Activated naive CD4-positive, alpha-beta T cell (primary cell): ENCODE measurements at places on chromosomes 2 and 18.

DNA sequence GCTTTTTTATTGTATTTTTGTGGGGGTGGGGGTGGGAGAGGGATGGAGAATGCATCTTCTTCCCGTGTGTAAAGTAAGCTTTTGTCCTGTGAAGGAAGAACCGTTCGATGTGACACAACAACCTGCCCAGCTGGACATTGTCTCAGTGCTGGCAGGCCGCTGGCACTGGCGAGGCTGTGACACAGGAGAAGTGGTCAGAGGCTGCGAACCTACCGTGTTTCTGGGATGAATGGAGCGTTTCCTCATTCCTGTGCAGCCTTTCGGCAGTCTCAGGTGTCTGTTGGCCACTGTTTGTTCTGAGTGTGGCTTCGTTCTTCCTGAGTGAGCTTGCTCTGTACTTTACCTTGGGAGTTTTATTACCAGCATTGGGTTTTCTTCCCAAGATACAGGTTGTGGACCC, 8.0 kb downstream of the RAMP1 start:
- DNase-seq, result no peak

- DNase-seq, result no peak
Observed at GRCh38 chr18:693466-694187, 18.8 kb downstream of the ENOSF1 start.

DNA sequence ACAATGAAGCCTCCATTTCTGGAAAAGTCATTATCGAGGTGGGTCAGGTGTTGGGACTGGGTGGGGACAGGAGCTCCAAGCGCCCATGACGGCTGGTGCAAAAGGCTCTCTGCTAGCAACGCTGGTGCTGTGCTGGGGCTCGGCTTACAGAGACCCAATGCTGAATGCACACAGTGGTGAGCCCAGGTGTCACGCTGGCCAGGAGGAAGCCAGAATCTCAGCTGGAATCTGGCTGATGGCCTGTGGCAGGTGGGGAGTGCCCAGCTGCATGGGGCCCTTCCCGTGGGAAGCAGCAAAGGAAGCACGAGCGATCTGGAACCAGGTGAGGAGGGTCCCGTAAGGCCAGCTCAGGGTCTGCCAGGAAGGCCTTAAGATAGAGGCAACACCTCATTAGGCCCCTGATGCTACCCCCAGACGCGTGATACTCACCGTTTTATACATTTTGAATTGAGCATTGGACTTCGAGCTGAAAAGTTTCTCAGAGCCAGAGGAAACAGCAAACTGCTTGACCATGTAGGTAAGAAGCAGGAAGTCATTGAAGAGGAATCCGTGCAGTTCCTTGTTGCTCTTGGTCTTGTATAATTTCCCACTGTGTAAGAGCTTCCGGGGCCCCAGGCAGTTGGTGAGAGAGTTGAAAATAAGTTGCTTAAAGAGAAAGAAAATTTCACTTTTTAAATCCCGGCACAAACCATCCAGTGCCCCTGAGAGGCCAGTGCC, 34.7 kb downstream of the FAM228A start:
- no peak for DNase-seq

- no peak for DNase-seq
Observed at GRCh38 chr18:47881752-47882455, 48.6 kb downstream of the SMAD2 start.

- no peak for DNase-seq
Observed at GRCh38 chr2:130162968-130163367, 18.1 kb upstream of the CCDC74B start.

- DNase-seq, result no peak
Observed at GRCh38 chr2:32741575-32741974, 113.7 kb downstream of the TTC27 start.

GRCh38 chr2:234427081-234428061, 69.5 kb downstream of the ARL4C start:
- no peak for DNase-seq

DNA sequence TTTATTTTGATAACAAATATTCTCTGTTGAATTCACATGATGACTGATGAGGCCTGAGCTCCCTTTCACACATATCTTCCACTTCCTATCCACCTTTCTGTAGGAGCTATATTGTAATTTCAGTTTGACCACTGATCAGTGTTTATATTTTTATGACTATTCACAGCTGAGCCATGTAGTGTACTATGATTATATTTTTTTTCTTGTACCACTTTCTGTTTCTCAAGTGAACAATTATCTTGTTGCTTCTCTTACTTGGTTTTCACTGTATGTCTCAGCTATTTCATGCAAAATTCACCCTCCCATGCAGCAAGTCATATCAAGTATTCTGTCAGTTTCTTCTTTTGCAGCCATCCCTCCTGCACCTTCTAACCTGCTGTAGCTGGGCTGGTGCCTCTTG, 78.4 kb downstream of the TMEM247 start:
- DNase-seq, result no peak

DNA sequence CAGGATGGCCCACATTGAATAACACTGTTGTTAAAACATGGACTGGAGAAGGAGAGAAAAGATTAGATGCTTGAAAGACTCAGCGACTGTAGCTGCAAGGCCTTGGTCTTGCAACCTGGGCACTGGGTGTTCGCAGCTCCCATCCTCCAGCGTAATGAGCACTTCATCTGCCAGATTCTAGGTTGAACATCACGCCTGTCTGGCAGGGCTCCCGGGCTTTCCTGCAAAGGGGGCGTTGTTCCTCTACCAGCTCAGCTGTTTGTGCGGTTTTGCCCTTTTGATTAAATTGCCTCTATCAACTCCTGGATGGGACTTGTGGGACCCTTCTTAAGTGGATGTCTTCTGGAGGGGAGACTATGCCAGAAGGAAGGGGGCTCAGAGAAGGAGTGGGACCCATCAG, 215.4 kb downstream of the KLHL29 start:
- no peak for DNase-seq
